Panc1 (cell line): ENCODE measurements at places on chromosomes 16 and 17. TPM values are rescaled to one million over a fixed set of nuclear protein-coding genes. Genes with fewer than 3 reads are reported as not detected.

GRCh38 chr17:71869293-71869692, 251.5 kb upstream of the SOX9 start:
- H3K36me3 ChIP-seq, result no peaks in the 10 kb centered on the region
- no peak for DNase-seq
- H3K4me1 ChIP-seq, result no peaks in the 10 kb centered on the region
- H3K4me3 ChIP-seq, result no peak overlapping the region
- H3K27ac ChIP-seq, result no peak overlapping the region

- no peaks in the 10 kb centered on the region; the same call in 1 of the 2 replicates for H3K4me1 ChIP-seq
- H3K4me3 ChIP-seq, result no peak overlapping the region
- no peak overlapping the region for H3K27ac ChIP-seq
- no peak for DNase-seq
- H3K36me3 ChIP-seq, result no peaks in the 10 kb centered on the region
Measured at GRCh38 chr17:28493460-28493859, 12.7 kb upstream of the FOXN1 start.

- no peaks in the 10 kb centered on the region for H3K27me3 ChIP-seq
- no peak overlapping the region for H3K27ac ChIP-seq
- no peak for DNase-seq
- H3K4me3 ChIP-seq, result no peak overlapping the region
Measured at GRCh38 chr17:49554694-49555494, 20.8 kb upstream of the NXPH3 start.

- no peak for DNase-seq
- H3K4me1 ChIP-seq, result no peaks in the 10 kb centered on the region
- no peaks in the 10 kb centered on the region for H3K27me3 ChIP-seq
- H3K27ac ChIP-seq, result no peak overlapping the region
- H3K4me3 ChIP-seq, result no peak overlapping the region
- H3K36me3 ChIP-seq, result no peaks in the 10 kb centered on the region
Measured at GRCh38 chr17:68566442-68566738, 34.8 kb downstream of the FAM20A start.

SCIMP gene
- not detected for total RNA-seq

BRIP1 gene
- 9.4 TPM for total RNA-seq
